ENCODE measurements at places on chromosomes 2 and 18.
A peak's percentile ranks its signal among the peaks of the same experiment; 100 is the strongest.

DNA sequence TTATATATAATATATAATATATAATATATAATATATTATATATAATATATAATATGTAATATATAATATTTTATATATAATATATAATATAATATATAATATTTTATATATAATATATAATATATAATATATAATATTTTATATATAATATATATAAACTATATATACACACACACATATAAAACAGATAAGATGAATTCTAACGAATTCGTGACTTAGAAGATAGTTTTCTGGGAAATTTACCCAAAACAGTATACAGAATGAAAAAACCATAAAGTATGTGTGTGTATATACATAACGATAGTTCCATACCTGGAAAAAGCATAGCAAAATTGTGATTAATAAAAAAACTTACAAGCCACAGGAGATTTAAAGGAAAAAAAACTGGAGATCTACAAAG, 80.6 kb downstream of the THADA start:
- DNase-seq, result no peak

DNA sequence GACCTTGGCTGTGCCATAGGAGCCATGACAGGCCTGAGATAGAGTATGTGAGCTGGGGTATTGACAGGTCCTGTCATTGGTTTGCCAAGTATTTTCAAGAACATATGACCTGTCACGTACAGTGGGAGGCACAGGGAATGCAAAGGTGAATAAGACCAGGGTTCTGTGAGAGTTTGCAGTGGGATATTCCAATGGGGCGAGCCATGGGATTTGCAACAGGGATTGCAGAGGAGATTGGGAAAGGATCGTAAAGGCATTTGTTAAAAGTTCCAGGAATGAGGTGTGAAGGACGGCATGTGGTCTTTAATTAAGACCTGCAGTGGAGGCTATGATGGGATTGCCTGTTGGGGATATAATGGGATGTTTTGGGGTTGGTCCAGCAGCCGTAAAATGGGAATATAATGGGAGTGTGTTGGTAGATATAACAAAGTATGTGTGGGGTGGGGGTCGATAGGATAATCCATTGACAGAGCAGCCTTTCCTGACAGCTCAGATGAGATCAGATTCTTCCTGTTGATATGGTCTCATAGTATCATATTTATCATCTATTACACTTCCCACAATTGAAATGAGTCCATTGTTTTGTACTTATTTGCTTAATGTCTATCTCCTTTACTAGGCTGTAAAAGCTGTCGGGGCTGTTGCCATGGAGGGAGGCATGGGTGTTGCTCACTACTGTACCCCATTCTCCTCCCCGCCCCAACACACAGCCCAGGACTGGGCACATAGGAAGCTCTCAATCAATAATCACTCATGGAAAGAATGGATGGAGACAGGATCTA, 38.1 kb downstream of the PKDCC start:
- no peak for DNase-seq

- DNase-seq, result no peak
Measured at GRCh38 chr2:102508863-102509262, 35.8 kb downstream of the SLC9A4 start.

DNA sequence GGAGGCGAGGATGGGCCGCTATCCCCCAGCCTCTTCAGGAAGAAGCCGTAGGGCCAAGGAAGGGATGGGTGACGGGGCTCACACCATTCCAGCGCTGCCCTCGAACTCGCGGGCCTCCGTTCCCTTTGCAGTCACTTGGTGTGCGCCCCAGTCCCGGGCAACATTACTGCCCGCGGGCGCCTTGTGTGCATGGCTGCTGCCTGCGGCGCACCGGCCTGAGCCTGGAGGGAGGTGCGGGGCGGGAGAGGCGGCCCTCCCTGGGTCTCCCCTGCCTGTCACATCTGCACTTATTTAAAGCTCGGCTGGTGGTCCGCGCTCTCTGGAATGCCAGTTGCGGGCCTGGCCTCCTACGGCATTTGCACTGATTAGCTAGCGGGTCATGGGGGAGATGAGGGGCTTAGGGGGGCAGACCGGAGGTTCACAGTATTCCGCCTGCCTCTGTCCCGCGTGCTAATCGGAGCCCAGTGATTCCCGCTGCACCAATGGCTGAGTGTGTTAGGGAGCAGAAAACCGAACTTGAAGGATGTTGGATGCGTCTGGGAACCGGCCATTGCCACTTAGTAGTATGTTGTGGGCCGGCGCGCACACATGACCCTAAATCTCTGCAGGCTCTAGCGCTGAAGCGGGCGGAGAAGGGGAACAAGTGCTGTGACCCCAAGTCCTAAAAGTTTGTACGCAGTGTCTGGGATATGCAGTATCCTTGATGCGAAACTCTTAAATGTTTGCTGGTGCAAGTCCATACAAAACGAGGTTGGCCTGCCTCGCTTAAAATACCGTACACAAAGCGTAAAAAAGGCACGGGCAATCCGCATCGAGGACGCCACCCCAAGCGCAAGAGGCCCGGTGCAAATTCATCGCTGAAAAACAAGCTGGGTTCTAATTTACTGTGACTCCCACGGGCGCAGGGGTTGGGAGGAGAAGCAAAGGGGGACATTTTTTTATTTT, 161.2 kb upstream of the SIX2 start:
- peak; percentile 37 for DNase-seq

GRCh38 chr2:224986477-224986876, 55.8 kb downstream of the DOCK10 start:
- no peak for DNase-seq

Measured in right renal pelvis (tissue), 4 donors.